ENCODE measurements at places on chromosomes 2 and 18.
A peak's percentile ranks its signal among the peaks of the same experiment; 100 is the strongest.

GRCh38 chr2:54341656-54342055 lies 85.6 kb upstream of the TSPYL6 start:
- DNase-seq = peak; percentile 51

- no peak for DNase-seq
These were observed 448 bp downstream of the YPEL5 start for GRCh38 chr2:30147196-30147714.

GRCh38 chr2:910698-911097 lies 40.0 kb upstream of the SNTG2 start:
- no peak for DNase-seq

DNA sequence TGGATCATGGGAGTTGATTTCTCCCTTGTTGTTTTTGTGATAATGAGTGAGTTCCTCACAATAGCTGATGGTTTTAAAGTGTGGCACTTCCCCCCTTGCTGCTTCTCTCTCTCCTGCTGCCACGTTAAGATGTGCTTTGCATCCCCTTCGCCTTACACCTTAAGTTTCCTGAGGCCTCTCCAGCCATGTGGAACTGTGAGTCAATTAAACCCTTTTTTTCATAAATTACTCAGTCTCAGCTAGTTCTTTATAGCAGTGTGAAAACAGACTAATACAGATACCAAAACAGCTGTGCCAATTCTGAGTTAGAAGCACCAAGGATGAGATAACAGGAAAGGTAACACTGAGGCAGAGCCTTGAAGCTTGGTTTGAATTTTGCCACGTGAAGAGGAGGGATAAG lies 44.7 kb downstream of the ITSN2 start:
- DNase-seq = no peak

GRCh38 chr2:169221745-169222369 lies 140.5 kb downstream of the LRP2 start:
- DNase-seq = peak; percentile 25

- no peak for DNase-seq
These were observed 81.0 kb downstream of the KLHL29 start for GRCh38 chr2:23465936-23466335.

- no peak for DNase-seq
These were observed 45.1 kb downstream of the C1QL2 start for GRCh38 chr2:119113489-119113770.

GRCh38 chr2:63484481-63484880 lies 103.8 kb downstream of the WDPCP start:
- peak; percentile 36 for DNase-seq

- no peak for DNase-seq
These were observed 23.1 kb downstream of the LRRFIP1 start for GRCh38 chr2:237650455-237650850.

DNA sequence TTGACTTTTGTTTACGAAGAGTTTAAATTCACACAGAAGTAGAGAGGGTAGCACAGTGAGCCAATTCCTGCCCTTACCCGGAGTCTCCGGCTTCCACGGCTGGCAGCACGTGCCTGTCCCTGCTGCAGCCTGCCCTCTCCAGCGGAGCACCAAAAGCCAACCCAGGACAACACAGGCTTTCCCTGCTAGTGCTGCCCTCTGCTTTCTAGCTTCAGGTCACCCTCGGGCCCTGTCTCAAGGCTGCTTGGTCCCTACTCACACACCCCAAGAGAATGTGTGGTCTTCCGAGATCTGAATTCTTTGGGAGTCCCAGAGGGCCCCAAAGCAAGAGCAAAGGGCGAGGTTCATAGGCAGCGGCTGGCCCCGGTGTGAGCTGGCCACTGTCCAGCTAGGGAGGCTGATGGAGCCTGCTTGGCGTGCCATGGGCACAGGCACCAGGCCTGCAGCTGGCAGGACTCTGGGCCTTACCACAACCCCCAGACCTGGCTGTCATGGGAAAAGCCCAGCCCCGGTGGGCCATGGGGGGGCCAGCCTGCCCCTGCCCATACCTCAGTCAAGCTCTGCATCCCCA lies 7.0 kb upstream of the HS6ST1 start:
- no peak for DNase-seq

- no peak for DNase-seq
These were observed 3.5 kb downstream of the NCKAP1 start for GRCh38 chr2:183034806-183035205.

- DNase-seq = no peak
These were observed 235.7 kb downstream of the DYM start for GRCh38 chr18:49224738-49225137.

- DNase-seq = no peak
These were observed 107.1 kb upstream of the CTAGE1 start for GRCh38 chr18:22524783-22525182.

DNA sequence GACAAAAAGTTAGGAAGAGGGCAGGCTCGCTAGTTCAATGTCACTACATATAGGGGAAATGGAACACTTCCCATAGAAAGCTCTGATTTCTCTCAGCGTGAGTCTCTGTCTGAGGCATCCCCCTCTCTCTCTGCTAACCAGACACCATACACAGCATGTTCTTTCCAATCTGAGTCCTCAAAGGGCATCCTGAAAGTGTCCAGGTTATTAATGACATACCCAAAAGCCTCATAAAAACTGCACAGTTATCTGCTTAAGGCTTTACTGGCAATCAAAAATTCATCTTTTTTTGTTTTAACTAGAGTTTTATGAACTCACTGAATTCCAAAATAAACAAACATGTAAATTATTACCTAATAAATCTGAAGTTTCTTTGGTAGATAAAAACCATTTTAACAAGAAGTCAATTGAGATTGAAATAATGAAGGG lies 137.4 kb downstream of the AFF3 start:
- DNase-seq = no peak
